ENCODE measurements at places on chromosomes 16 and 17.

- DNase-seq, result no peak
These were observed 6.3 kb upstream of the RAB37 start for GRCh38 chr17:74730491-74731346.

DNA sequence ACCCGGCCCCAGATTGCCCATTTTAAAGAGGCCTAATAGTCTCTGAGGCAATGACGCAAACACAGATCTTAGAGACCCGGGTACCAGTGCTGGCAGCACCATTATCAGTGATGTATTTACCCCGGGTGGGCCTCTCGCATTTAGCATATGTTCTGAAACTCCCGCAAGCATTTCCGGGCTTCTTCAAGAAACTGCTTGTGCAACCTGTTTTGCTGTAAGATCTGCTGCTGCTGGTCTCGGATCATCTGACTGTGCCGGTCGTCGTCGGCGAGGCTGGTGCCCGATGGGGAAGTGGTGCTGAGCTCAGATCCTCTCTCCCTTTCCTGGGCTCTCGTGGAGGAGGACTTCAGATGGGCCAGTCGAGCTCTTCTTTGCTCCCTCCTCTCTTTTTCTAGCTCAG, 12.5 kb downstream of the CEP295NL start:
- DNase-seq, result no peak

DNA sequence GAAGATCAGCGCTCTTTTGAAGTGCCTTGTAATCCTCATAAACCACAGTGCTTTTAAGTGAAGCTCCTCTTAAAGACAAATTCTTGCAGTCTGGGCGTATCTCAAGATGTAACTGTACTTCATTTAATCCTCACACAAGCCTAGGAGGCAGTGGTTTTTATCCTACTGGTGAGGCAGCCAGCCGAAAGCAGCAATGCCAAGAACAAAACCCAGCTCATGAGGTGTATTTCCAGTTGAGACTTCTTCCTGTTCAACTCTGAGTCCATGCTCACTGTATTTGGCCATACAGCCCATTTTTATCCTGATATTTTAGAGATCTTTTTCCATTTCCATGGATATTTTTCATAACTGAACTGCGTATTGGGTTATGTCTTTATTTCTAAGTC, 13.7 kb downstream of the CTRB2 start:
- peak; percentile 8 for DNase-seq

- DNase-seq, result no peak
These were observed 52.2 kb upstream of the MED9 start for GRCh38 chr17:17424552-17424951.

GRCh38 chr17:29874931-29875596, 55.0 kb downstream of the SSH2 start:
- no peak for DNase-seq

DNA sequence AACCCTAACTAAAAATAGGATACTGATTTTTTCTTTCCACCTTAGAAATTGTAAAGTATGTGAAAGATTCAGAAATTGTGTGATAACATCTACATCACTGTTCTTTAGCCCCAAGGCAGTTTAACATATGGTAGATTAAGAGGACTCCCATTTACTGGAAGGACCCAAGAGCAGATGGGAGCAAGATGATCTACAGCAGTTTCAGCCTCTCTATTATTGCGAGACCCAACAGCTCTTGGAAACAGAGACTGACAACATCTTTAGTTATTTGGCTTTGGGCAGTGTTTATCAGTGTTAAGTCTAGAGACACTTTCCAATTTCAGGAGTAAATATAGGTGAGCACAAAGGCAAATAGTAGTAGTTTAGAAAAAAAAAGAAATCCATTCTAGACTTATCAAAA, 124.9 kb upstream of the CORO6 start:
- DNase-seq, result no peak

- no peak for DNase-seq
These were observed 34.2 kb downstream of the TBC1D3B start for GRCh38 chr17:36142235-36142634.

DNA sequence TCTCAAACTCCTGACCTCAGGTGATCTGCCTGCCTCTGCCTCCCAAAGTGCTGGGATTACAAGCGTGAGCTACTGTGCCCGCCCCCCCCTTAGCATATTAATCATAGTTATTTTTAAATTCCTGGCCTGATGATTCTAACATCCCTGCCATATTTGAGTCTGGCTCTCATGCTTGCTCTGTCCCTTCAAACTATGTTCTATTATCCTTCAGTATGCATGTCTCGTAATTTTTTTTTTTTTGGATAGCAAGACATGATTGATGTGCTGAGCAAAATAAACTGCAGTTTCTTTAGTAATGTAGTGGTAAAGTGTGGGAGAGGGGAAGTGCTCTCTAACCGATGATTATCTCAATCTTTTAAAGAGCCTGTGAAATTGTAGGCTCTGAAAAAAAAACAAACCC, 34.3 kb upstream of the TMEM92 start:
- no peak for DNase-seq

GRCh38 chr16:30142672-30143346, 19.8 kb upstream of the MAPK3 start:
- no peak for DNase-seq

DNA sequence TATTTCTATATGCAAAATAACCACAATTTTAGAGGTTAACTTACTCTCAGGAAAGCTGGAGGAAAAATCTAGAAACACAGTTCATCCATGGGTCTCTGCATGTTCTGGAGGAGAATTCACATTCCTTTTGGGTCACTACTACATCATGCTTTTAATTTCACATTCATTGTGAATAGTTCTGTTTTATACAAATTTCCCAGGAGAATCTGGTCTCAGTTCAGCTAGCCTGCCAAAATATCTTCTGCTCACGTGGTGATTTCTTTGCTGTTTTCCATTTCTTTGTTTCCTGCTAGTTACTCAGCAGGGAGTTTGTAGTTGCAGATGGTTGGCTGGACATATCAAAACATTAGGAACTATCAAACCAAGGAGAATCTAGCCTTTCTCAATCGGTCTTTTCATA, at the start of gene ABCA9:
TSS of gene ABCA9 (minus strand) at position 106 of the 400 bp plus-strand sequence. CDS start 9,801 bp downstream, outside the sequence.
- DNase-seq, result peak; percentile 99

- no peak for DNase-seq
These were observed 113.0 kb upstream of the CIBAR2 start for GRCh38 chr16:85225257-85225656.

DNA sequence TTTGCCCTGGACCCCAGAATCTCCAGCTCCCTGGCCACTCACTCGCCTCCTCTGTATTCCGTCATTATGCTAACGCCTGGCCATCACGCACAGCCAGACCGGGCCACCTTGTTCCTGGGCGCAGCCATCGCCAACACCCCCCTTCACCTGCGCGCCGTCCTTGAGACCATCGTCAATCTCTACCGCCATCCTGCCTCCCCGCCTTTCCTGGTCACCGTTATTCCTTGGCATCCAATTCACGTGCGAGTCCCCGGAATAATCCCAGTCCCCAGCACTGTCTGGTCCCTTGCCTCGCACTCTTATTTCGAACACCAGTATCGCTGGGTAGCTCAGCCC, 541 bp downstream of the VKORC1 start:
- DNase-seq, result peak; percentile 10

- DNase-seq, result no peak
These were observed 81.0 kb upstream of the BRD7 start for GRCh38 chr16:50449800-50450199.

DNA sequence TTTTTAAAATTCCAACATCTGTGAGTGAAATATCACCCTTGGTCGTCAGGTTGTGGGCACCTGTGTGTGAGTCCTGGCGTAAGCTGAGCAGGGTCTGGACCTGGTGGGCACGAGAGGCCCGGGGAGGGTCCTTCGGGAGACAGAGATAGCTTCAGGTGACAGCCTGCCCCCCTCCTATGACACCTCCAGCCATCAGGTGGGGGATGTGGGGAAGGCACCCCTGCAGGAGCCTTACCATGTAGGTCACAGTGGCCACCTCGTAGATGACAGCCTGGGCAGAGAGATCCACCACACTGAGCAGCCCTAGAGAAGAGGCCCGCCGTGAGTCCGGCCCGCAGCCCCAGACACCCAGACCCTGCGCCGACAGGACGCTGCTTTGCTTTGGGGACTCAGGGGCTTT, 11.2 kb downstream of the SLC47A2 start:
- no peak for DNase-seq

- no peak for DNase-seq
These were observed 5.9 kb upstream of the CBLN1 start for GRCh38 chr16:49287572-49287971.

DNA sequence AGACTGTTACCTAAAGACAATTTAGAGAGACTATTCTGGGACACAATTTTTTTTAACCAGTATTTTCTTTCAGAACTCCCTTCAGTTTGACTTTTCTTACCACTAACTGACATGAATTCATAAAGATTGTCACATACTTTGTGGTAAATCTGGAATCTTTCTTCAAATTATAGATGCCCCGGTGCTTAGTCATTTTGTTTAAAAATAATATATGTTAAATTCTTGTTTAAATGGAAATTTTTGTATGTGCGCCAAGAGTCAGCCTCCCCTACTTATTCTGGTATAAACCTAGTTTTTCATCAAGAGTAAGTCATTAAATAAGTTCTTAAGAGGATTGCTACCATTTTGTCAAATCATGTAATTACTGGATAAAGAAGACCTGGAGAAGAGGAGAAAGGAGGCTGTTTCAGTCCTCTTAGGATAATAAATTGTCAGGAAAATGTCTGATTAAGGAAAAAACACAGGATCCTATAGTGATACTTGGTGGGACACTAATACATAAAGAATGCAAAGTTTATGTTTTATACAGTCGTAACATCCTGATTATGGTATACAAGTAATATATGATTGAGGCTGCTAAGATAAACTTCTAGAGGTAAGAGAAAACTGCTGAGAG, 424.4 kb downstream of the PMP22 start:
- peak; percentile 36 for DNase-seq

DNA sequence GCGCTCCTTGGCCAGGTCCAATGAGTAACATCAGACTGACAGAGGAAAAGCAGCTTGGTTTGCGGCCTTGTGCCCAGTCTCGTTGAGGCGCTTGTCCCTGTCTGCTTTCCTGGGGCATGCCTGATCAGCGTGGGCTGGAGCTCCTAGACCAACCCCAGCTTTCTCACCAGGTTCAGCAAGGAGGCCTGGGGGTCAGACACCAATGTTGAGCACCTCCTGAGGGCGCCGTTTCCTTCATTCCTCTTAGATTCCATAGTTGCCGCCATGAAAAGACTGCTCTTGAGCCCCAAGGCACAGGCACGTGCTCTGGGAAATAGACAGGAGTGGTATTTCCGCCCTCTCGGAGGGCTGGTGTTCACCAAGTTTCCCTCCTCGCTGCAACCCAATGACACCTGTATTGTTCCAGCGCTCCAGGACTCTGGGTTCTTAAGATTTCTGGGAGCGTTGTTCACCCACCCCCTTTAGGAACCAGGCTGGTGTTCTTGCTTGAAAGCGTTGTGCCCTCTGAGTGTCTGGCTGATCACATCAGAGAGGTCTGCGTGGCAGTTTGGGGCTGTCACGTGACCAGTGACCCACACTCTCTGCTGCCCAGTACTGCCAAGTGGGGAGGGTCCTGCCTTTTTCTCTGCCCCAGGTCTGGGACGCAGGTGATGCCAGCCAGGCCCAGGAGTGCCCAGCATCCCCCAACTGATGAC, 18.0 kb downstream of the KCTD2 start:
- no peak for DNase-seq

DNA sequence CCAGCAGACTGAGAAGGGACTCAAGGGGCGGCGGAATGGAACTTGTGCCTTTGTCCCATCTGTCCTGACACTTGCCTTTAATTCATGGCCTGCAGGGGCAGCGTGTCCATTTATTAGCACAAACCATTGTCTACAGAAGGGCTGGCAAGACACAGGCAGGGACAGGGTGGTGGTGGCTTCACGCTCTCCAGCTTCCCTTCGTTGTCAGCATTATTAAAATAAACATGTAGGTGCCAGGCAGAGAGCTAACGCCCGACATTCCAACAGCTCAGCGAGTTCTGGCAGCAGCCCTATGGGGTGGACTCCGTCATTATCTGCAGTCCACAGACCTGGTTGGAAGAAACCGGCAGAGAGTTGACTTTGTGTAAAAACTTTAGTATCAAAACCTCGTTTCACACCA, 16.3 kb downstream of the DNAI2 start:
- DNase-seq, result no peak

DNA sequence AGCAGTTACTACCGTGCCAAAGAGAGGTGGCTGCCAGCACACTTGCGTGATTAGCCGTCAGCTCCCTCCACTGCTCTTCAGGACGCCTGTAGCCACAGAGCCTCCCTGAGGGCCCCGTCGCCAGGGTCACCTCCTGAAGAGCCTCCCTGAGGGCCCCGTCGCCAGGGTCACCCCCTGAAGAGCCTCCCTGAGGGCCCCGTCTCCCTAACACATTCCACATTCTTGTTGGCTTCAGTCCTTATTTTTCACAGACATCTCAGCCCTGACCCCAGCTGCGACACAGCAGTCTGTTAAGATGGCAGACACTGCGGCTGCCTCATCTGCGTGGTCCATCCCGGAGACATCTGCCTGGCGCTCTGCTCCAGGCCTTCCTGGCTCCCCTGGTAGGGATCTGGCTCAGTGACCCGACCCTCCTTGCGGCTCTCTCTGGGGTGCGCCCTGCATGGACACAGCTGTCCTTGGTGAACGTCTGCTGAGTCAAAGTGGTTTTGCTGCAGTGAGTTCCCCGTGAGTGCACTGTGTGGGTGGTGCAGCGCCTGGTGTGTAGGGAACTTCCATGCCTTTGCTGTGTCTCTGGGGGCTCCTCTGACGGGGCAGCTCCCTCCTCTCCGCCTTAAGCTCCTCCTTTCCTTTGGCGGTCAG, 11.4 kb downstream of the ACSF3 start:
- DNase-seq, result no peak

DNA sequence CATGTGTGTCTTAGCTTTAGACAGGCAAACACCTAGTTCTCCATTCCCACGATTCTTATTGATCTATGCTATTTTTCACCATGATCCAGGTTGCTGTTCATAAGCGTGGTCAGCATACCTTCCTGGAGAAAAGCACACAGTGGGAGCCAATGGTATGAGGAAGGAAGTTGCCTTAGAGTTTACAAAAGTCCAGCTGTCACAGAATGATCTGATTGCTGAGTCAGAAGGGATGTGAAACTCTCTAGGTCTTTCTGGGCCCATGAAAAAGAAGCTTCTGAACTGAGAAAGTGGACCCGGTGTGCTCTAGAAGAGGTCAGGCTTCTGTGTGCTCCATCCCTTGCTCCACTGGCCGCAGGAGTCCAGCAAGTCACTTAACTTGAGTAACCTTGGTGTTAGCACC, 71.0 kb upstream of the CCL1 start:
- DNase-seq, result no peak

GRCh38 chr17:16171613-16172012, 43.7 kb downstream of the NCOR1 start:
- no peak for DNase-seq

DNA sequence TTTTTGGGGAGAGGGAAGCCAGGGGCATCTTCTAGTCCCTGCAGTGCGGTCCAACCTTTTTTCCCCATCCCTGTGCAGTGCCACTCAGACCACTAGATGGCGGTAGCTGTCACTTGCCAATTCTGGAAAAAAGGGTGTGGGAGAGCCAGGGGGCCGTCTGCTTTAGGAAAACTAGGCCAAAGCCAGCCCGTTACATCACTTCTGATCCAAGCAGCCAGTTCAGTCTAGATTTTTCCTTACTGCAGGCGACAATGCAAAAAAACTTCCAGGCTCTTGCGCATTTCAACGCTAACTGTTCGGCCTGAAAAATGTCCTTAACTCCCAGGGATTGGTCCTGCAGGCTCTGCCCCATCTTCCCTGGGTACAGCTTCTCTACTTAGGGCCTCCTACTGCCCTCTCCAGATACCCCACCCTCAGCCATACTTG, 69.2 kb upstream of the CES5A start:
- peak; percentile 86 for DNase-seq

GRCh38 chr17:78317794-78318400, 42.0 kb downstream of the SOCS3 start:
- no peak for DNase-seq
